ENCODE measurements at places on chromosomes 1 and 21. TPM values are rescaled to one million over a fixed set of nuclear protein-coding genes. Genes with fewer than 3 reads are reported as not detected.

The TTC24 gene
- total RNA-seq = 1.9 TPM

The SH3BGRL3 gene
- total RNA-seq = 496 TPM

The CBS gene
- 30.4 TPM for total RNA-seq

The EIF2D gene
- total RNA-seq = 50.3 TPM

The EDEM3 gene
- 31.7 TPM for total RNA-seq

The NBPF26 gene
- total RNA-seq = 46.1 TPM

The ELAPOR1 gene
- 2.4 TPM for total RNA-seq

Measured in activated naive CD4-positive, alpha-beta T cell treated with anti-CD3 and anti-CD28 coated beads, Interleukin-2, amount 10 ng/mL, durations not matched to agents 5 hours and 36 hours (primary cell).